ENCODE measurements at places on chromosomes 3 and 15. TPM values are rescaled to one million over a fixed set of nuclear protein-coding genes. Genes with fewer than 3 reads are reported as not detected.

The VEPH1 gene
- total RNA-seq = not detected

The GRK7 gene
- total RNA-seq = not detected

The SUSD5 gene
- total RNA-seq = 3.7 TPM

The CISH gene
- 0.69 TPM for total RNA-seq

The IGSF10 gene
- 0.49 TPM for total RNA-seq

The GMNC gene
- not detected for total RNA-seq

The OR4M2 gene
- not detected for total RNA-seq

The CATSPER2 gene
- total RNA-seq = 0.80 TPM

The AGTR1 gene
- 0.30 TPM for total RNA-seq

The FGF12 gene
- total RNA-seq = 0.37 TPM

The RLBP1 gene
- not detected for total RNA-seq

The P2RY12 gene
- not detected for total RNA-seq

The PRKCD gene
- total RNA-seq = 24.4 TPM

The TNNC1 gene
- total RNA-seq = 1.4 TPM

The FILIP1L gene
- total RNA-seq = 0.24 TPM

The CMTM8 gene
- 6.4 TPM for total RNA-seq

The SMAD6 gene
- 25.4 TPM for total RNA-seq

The CSTA gene
- 1.9 TPM for total RNA-seq

The COMMD4 gene
- 183 TPM for total RNA-seq

The ISG20 gene
- total RNA-seq = 33.2 TPM

The GOLGB1 gene
- total RNA-seq = 21.2 TPM

The SATB1 gene
- total RNA-seq = 0.14 TPM

The DNAJC13 gene
- total RNA-seq = 11.4 TPM

The CEMIP gene
- 2.2 TPM for total RNA-seq

The TUSC7 gene
- total RNA-seq = not detected

The SLC9C1 gene
- total RNA-seq = not detected

The RASGRF1 gene
- 0.64 TPM for total RNA-seq

The CHRNA7 gene
- 4.1 TPM for total RNA-seq

The XIRP1 gene
- 0.04 TPM for total RNA-seq

The RAB8B gene
- total RNA-seq = 15.4 TPM

The DPPA4 gene
- total RNA-seq = not detected

The RPS27L gene
- 395 TPM for total RNA-seq

The CLDN1 gene
- 28.5 TPM for total RNA-seq

The SERPINI1 gene
- 1.9 TPM for total RNA-seq

The OIP5 gene
- total RNA-seq = 16.8 TPM

The TRNT1 gene
- 34.0 TPM for total RNA-seq

The KLHL6 gene
- total RNA-seq = not detected

The AGBL1 gene
- not detected for total RNA-seq

The DNAH12 gene
- total RNA-seq = 0.02 TPM

The RBPMS2 gene
- total RNA-seq = 9.5 TPM

The COL6A5 gene
- total RNA-seq = not detected

The FSTL1 gene
- total RNA-seq = 68.6 TPM

The CRYGS gene
- total RNA-seq = 0.44 TPM
